Tibial nerve (tissue), 4 donors: ENCODE measurements at places on chromosomes 5 and 9. TPM values are rescaled to one million over a fixed set of nuclear protein-coding genes. Genes with fewer than 3 reads are reported as not detected.

The GARNL3 gene
- 59.7 TPM for total RNA-seq

GRCh38 chr5:160269017-160269416, 39.7 kb downstream of the FABP6 start:
- DNase-seq = peak; percentile 75
- no peaks in the 10 kb centered on the region for H3K4me1 ChIP-seq
- H3K36me3 ChIP-seq = no peaks in the 10 kb centered on the region
- H3K27ac ChIP-seq = peak overlapping the region; percentile 20

The DNAJB5 gene
- total RNA-seq = 4.5 TPM

The SERINC5 gene
- 35.8 TPM for total RNA-seq

The ANKDD1B gene
- 1.2 TPM for total RNA-seq

The CKMT2 gene
- total RNA-seq = 1.8 TPM

- peak overlapping the region; percentile 97 for H3K27ac ChIP-seq
- H3K36me3 ChIP-seq = no peaks in the 10 kb centered on the region
- H3K4me1 ChIP-seq = no peaks in the 10 kb centered on the region
- H3K27me3 ChIP-seq = no peaks in the 10 kb centered on the region
These were observed 659 bp downstream of the RAI14 start for GRCh38 chr5:34656700-34657273.

GRCh38 chr5:69312459-69313160, 20.0 kb downstream of the CCDC125 start:
- H3K4me1 ChIP-seq = no peaks in the 10 kb centered on the region
- no peaks in the 10 kb centered on the region for H3K27me3 ChIP-seq
- H3K27ac ChIP-seq = no peak overlapping the region
- no peak for DNase-seq
- no peak overlapping the region for H3K4me3 ChIP-seq

DNA sequence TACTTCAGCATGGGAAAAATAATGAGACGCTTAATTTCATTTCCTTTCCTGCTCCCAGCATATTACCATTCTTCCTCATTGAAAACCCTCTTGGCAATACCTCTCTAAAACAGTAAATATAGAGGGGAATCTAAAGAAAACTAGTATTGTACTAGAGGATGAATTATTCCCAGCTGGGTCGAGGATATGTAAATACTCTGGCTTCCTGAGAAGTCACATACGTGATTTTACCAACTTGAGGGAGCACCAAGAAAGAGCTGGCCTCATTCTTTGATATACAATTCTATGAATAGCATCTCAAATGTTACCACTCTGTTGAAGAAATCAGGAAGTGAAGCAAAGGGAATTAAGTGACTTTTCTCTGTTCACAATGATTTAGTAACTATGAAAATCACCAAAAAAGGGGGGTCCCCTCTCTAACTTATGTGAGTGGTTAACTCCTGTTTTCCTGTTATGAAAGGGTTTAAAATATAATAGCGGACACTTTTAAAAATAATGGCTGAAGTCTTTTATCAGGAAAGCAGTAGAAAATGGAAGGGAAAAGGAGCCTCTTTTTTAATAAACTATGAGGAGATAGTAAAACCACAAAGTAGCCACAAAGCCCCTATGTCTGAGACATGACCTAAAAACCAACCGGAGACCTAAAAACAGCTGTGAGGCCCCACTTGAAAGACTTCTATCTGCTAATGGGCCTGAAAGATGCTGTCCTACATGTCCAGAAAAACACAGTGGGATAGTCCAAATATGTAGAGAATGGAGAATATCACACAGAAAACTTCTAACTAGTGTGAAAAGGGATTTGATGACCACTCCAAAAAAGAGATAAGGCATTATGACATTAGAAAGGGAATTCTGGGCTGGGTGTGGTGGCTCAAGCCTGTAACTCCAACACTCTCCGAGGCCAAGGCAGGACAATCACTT, 42.6 kb downstream of the LPAR1 start:
- peak overlapping the region; percentile 34 for H3K27ac ChIP-seq
- peaks cover 45% of the 10 kb centered on the region for H3K4me1 ChIP-seq
- H3K27me3 ChIP-seq = no peaks in the 10 kb centered on the region
- DNase-seq = no peak
- no peak overlapping the region for H3K4me3 ChIP-seq

DNA sequence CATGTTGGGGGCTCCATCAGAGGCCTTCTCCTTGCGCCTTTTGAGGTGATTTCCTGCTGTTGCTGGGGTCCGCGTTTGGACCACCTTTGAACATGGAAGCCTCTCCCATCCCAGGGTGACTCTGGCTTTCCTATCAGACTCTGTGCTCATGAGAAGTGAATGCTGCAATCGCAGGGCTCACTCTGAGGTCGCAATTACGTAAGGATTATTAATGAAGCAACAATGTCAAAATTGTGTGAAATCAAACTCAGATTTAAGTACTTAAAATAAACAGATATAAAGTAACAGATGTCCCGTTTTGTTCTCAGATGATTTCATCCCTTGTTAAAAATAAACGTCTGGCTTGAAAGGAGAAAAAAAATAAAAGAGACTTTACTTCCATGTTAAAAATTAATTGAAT, 634.2 kb downstream of the BNC2 start:
- H3K27me3 ChIP-seq = no peaks in the 10 kb centered on the region
- H3K4me3 ChIP-seq = no peak overlapping the region
- H3K4me1 ChIP-seq = peaks cover 11% of the 10 kb centered on the region
- DNase-seq = peak; percentile 50
- no peak overlapping the region for H3K27ac ChIP-seq
- H3K36me3 ChIP-seq = no peaks in the 10 kb centered on the region

GRCh38 chr5:40594811-40595210, 84.9 kb upstream of the PTGER4 start:
- no peaks in the 10 kb centered on the region for H3K4me1 ChIP-seq
- H3K27ac ChIP-seq = no peak overlapping the region
- H3K4me3 ChIP-seq = no peak overlapping the region
- H3K36me3 ChIP-seq = no peaks in the 10 kb centered on the region
- H3K27me3 ChIP-seq = no peaks in the 10 kb centered on the region
- DNase-seq = no peak

DNA sequence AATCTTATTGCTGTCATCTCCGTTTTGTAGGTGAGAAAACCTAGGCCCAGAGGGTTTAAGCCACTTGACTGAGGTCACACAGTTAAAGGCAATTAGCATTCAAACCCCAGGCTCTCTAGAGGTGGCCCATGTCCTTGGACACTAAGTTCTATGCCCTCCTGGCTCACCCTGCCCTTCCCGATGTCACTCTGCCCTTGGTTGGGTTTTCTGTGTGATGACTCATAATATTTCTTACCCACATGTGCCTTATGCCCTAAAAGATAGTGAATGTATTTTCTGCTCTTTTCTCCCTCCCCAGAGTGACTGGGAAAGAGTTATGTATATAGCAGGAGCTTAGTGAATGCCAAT, 174.5 kb upstream of the PITX1 start:
- no peaks in the 10 kb centered on the region for H3K27me3 ChIP-seq
- no peak overlapping the region for H3K27ac ChIP-seq

GRCh38 chr5:170206216-170206615, 26.6 kb upstream of the C5orf58 start:
- H3K27ac ChIP-seq = no peak overlapping the region
- H3K4me3 ChIP-seq = no peak overlapping the region
- no peaks in the 10 kb centered on the region for H3K4me1 ChIP-seq
- H3K27me3 ChIP-seq = no peaks in the 10 kb centered on the region
- no peaks in the 10 kb centered on the region for H3K36me3 ChIP-seq
- no peak for DNase-seq

DNA sequence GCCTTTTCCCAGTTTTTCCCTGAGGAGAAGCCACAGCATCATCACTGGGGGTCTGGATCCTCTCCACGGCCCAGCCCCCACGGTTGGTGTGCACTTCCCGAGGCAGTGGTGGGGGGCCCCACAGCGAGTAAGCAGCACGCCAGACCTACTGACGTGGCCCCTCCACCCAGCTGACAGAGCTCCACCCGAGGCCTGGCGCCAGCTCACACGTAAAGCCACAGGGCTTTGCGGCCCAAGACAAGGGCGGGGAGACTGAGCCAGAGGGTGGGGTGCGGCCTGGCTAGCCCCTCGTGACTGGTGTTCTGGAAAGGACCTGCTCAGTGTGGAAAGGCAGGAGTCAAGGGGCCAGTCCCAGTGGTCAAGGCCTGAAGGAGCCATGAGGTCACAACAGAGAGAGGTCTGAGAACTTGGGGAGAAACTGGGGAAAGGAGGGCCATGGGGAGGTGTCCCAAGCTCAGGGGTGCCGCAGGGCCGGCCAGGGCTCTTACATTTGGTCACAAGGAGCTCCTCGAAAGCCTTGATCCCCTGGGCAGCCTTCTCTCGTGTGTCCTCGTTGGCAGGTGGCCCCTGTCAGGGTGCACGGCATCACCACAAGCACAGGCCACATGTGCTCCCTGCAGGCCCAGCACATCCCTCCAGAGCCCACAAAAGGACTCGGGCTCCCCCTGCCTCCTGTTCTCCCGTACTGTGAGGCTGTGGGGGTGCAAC, 5.5 kb downstream of the SNAPC4 start:
- no peak overlapping the region for H3K27ac ChIP-seq
- H3K4me1 ChIP-seq = peaks cover 10% of the 10 kb centered on the region
- DNase-seq = no peak
- peaks cover 13% of the 10 kb centered on the region for H3K36me3 ChIP-seq
- H3K4me3 ChIP-seq = no peak overlapping the region

- H3K27me3 ChIP-seq = no peaks in the 10 kb centered on the region
- H3K36me3 ChIP-seq = no peaks in the 10 kb centered on the region
- DNase-seq = no peak
These were observed 154.1 kb downstream of the LRRC70 start for GRCh38 chr5:62732677-62733121.

GRCh38 chr5:59557572-59557971, 336.0 kb downstream of the PDE4D start:
- H3K4me1 ChIP-seq = no peaks in the 10 kb centered on the region
- no peak overlapping the region for H3K27ac ChIP-seq
- no peak overlapping the region for H3K4me3 ChIP-seq

The GFI1B gene
- not detected for total RNA-seq

The WASHC1 gene
- total RNA-seq = 7.4 TPM

- DNase-seq = no peak
- H3K36me3 ChIP-seq = no peaks in the 10 kb centered on the region
- no peak overlapping the region for H3K4me3 ChIP-seq
- H3K27ac ChIP-seq = no peak overlapping the region
These were observed 362.7 kb upstream of the SLC30A5 start for GRCh38 chr5:68730979-68731654.
